ENCODE measurements at places on chromosomes 12 and 14.
A peak's percentile ranks its signal among the peaks of the same experiment; 100 is the strongest.

DNA sequence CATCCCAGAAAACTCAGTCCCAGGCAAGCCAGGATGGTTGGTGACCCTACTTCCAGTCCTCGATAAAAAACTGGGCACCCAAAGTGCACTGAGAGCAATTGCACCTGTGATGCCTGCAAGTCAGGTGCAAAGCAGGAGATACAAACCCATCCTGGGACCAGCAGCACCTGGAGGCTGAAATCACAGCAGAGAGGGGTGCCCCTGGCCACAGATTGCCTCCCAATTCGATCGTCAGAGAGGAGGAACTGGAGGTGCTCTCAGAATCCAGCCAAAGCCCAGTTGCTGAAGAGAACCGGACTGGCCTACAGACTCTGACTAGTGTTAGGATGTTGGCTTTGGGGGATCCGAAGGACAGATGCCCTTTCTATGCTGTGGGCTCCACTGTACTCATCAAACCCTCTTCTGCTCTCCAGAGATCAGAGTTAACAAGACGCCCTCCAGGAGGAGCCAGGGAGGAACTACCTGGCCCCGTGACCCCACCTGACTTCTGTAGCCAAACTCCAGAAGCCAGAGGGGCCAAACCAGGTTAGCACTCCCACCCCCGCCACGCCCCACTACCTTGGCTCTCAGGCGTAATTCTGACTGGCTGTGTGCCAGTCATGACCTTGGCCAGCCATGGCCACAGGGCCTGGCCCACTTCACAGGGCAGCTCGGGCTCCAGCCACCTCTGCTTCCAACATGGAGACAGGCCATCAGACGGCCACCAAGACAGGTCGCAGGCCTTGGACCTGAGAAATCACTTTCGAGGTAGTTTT is 284.5 kb upstream of the RTL1 start:
- no peak for DNase-seq

GRCh38 chr12:31118347-31119191 is 44.9 kb downstream of the DDX11 start:
- no peak for DNase-seq

DNA sequence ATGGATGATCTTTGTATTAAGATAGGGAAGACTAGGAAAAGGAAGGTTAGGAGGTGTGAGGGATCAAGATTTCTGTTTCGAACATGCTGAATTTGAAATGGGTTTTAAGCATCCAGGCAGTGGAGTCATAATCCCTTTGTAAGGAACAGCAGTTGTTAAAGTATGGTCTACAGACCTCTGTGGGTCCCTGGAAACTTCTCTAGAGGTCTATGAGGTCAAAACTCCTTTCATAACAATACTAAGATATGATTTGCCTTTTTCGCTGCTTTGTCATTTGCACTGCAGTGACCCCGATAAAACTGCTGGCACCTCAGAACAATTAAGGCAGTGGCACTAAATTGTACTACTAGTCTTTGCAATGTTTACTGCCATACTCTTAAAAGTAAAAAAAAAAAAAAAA is 1.5 kb downstream of the RAD51AP1 start:
- no peak for DNase-seq

GRCh38 chr12:122072031-122072970 is 6.3 kb upstream of the MLXIP start:
- DNase-seq, result no peak

GRCh38 chr14:68137704-68138619 is 318.4 kb downstream of the RAD51B start:
- DNase-seq, result no peak

DNA sequence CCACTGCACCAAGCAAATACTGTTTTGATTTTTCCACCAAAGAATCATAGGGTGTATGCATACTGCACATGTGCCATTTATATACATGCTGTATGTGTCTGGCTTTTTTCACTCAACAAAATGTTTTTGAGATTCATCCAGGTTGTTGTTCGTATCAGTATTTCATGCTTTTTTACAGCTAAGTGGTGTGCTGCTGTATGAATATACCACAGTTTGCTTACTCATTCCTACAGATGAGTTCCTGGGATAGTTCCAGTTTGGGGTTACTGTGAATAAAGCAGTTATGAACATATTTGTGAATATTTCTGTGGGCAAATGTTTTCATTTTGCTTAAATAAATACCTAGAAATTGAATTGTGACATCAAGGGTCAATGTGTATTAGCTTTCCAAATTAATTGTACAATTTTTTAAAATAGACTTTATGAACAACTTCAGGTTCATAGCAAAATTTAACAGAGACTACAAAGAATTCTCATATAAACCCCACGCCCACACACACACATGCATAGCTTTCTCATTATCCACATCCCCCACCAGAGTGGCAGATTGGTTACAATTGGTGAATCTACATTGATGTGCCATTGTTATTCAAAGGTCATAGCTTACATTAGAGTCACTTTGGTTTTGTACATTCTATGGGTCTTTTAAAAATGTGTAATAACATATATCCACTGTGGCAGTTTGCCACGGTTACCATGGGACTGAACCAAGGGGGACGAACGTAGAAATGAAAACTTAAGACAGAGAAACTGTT is 6.9 kb upstream of the KRT6A start:
- no peak for DNase-seq

GRCh38 chr12:69996241-69996640 is 171.2 kb downstream of the MYRFL start:
- DNase-seq, result no peak

DNA sequence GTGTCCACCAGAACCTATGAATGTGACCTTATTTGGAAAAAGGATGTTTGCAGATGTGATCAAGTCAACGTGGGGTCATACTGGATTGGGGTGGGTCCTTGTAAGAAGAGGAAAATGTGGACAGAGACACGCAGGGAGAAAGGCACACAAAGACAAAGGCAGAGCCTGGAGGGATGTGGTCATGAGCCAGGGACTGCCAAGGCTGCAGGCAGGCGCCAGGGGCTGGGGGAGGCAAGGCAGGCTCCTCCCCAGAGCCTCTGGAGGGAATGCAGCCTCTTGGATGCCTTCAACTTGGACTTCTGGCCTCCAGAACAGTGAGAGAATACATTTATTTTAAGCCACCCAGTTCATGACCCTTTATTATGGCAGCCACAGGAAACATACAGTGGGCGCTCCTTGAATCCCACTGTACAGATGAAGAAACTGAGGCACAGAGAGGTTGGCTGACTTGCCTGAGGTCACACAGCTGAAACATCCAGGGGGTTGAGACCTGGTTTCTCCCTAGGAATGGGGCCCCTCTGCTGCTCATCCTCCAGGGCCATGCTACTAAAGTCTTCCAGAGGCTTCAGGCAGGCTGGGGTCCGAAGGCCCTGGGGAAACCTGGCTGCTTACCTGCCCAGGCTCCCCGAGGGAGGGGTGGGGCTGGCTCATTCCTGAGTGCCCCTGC is 99.7 kb downstream of the RFLNA start:
- DNase-seq, result no peak

DNA sequence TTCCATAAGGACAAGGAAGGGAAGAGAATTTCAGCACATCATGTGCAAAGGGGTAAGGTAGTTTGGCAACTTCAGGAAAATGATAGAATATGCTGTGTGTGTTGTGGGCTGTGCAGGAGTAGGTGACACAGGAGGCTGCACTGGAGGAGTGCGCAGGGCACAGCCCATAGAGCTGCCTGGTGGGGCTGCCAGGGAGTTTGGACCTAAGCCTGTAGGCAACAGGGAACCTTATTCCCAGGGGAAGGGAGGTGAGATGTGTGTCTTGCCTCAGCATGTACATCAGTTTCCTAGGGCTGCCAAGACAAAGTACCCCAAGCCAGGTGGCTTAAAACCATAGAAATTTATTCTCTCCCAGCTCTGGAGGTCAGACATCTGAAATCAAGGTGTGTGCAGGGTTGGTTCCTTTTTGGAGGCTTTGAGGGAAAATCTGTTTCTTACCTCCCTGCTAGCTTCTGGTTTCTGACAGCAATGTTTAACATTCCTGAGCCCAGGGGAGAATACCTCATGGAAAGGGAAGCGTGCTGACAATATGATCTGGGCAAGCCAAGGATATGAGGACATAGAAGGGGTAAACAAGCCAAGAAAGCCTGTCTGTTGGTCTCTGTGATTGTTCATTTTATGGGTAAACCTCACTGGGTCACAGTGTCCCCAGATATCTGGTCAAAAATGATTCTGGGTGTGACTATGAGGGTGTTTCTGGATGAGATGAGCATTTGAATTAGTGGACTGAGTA is 174.0 kb upstream of the NTF3 start:
- no peak for DNase-seq

DNA sequence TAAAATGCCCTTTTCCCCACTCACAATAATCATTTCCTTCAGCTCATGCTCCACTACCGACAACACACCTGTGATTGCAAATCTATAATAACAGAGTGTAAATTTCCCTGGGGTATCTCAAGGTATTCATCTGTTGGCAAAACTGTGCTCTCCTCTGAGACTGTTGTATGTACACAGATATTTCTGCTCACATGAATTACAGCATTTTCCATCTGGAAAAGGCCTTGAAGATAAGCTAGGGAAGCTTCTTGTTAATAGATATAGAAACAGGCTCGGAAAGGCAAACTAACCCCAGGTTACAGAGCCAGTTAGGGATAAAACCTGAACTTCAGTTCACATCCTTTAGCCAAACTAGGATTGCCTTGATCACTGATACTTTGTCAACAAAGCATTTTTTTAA is 210.4 kb upstream of the KRR1 start:
- DNase-seq, result no peak

DNA sequence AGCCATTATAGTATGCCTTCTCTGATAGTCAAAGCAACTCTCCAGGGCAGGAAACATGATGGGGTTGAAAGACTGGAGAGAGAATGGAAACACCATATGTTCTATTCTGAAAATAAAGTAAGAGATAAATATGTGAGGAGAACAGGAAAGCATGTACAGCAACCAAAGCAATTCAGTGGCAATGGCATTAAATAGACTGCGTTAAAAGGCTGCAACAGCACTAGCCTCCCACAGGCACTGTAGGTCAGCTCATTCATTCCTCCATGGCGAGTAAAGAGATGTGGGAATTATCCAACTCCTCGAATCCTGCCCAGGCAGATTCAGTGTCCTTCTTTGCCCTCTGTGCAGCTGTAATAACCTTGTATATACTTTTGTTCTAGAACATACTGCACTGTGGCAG is 43.8 kb downstream of the ANO6 start:
- DNase-seq, result no peak

- DNase-seq, result no peak
Measured at GRCh38 chr14:31934767-31935266, 142.3 kb upstream of the ARHGAP5 start.

DNA sequence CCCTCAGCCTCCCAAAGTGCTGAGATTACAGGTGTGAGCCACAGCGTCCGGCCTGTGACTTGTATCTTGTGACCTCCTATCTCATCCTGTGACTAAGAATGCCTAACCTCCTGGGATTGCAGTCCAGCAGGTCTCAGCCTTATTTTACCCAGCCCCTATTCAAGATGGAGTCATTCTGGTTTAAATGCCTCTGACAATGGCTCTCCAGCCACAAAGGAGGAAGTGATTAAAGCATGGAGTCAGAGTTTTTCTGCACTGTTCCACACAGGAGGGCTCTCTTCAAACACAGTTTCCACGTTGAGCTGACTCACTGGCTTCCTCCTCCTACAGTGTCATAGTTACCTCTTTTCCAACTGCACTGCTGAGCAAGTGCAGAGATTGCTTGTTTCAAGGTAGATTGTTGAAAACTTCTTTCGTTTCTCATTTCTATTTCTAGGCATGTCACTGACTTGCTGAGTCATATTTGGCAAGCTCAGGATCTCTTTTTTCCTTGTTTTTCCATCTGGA is 383.8 kb downstream of the PCNX1 start:
- no peak for DNase-seq

DNA sequence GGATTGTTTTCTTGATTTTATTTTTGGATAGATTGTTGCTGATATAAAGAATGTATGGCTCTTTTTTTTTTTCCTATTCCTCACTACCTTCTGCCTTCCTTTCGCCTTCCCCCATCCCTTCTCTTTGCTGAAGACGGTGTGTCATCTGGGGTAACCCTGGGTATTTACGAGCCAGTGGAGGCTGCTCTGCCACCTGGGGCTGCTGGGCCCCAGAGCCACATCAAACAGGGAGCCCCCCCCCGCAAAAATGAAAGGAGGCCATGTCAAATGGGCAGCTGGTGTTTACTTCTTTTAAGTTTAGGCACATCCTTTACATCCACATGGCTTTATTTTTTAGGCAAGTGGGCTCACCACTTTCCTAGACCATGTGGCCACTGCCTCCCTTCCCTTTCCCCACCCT is 25.4 kb downstream of the CHST11 start:
- DNase-seq, result no peak

DNA sequence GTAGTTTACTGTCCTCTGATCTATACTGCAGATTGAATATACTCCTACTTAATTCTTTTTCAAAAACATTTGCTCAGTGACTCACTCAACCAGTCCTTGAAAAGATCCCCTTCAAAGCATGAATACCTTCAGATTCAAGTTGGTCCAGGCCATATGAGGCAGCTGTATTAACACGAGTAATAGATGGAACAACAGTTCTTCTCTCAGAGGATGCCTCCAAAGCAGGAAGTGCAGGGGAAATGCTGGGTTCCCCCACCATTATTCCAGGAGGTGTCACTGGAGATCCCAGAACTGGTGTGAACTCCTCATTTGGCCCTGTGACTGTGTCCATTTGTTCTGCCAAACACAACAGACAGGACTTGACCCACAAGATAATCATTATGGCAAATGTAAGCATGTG is 20.6 kb downstream of the ARMH4 start:
- no peak for DNase-seq

DNA sequence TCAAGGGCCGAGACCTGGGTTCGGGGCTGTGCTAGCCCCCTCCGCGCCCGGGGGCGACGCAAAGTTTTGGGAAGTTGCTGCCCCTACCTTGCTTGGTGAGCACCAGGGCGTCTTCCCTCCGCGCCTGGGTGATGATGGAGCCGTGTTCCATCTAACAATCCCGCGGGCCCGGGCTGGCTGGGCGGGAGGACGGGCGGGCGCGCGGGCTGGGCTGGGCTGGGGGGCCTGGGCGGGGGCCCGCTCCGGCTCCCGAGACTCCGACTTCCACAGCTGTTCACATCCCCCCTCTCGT is 298 bp downstream of the CTDSP2 start:
- no peak for DNase-seq

DNA sequence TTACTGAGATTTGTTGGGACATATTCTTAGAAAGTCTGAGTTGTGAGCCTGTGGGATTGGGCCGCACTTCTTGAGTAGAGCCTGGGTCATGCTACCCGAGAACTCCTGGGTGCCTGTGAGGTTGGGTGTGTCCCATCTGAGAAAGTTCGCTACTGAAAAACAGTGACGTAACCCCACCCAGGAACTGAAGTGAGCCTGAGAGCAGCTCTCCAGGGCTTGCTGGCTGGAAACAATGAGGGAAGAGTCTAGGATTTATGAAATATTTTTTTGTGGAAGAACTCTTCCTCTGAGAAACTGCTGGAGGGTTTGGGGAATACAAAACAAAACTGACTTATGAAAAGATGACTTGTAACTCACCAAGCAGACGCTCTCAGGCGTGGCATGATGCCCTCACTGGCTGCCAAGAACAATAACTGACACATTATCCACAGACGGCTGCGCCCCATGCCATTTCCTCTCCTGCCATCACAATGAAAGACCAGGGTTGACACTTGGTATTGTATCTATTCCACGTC is 69.2 kb downstream of the RASSF3 start:
- DNase-seq, result peak; percentile 32

GRCh38 chr12:63917864-63918799 is 73.6 kb downstream of the SRGAP1 start:
- no peak for DNase-seq

- DNase-seq, result no peak
Measured at GRCh38 chr12:90274407-90274806, 565.8 kb upstream of the ATP2B1 start.

GRCh38 chr12:90653040-90653439 is 301.9 kb downstream of the CCER1 start:
- no peak for DNase-seq

GRCh38 chr12:6724409-6724797 is 557 bp downstream of the COPS7A start:
- no peak for DNase-seq

All from activated CD8-positive, alpha-beta memory T cell treated with anti-CD3 and anti-CD28 coated beads for 1 hour (primary cell).